ENCODE measurements at places on chromosomes 12 and 14.

GRCh38 chr12:122057769-122058168, 20.8 kb upstream of the MLXIP start:
- no peak for DNase-seq

- no peak for DNase-seq
These were observed 55.1 kb downstream of the CALM1 start for GRCh38 chr14:90451961-90452360.

- DNase-seq = no peak
These were observed 219.8 kb downstream of the SLC41A2 start for GRCh38 chr12:104738331-104738730.

DNA sequence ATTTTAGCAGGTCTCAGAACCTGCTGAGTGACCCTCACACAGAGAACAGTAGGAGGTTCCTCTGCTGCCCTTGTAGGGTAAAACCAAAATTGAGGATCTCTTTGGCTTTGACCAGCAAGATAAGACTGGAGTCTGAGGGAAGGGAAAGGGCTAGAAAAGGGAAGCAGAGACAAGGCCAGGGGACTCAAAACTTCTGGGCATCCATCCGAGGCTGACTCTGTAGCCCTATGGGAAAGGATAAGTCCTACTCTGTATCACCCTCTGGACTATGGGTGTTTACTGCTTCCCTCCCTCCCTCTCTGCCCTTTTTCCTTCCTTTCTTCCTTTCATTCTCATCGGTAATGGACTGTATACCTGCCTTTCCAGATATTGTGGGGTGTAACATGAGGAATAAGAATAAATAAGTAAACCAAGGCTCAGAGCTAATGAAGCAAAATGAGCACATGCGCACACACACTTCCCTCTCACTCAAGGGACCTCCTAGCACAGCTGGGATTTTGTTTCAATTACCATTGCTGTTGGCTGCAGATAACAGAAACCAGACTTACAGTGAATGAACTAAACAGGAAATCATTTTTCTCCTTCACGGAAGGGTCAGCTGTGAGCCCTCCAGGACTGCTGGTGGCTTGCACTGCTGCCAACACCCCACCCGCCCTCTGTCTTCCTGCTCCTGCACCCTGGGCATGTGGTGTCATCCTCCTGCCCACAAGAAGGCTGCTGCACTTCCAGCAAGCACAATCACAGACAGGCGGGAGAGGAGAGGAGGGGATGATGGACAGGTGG, 404.4 kb upstream of the CCDC196 start:
- no peak for DNase-seq

DNA sequence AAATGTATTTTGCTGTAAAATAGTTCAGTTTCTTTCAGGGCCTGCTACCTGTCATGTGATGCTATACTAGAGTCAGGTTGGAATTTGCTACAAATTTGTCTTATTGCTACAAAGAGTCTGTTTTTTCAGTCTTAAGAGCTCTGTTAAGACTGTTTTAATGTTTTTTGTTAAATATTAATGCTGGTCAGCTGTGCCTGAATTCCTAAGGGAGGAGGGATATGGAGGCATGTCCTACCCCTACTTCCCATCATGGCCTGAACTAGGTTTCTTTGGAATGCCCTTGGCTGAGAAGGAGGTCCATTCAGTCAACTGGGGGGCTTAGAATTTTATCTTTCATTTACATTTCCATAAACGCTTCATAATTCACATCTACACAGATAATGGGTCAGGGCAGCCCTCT, 30.0 kb downstream of the IQSEC3 start:
- no peak for DNase-seq

GRCh38 chr14:79376557-79376956, 834.7 kb downstream of the DIO2 start:
- no peak for DNase-seq

DNA sequence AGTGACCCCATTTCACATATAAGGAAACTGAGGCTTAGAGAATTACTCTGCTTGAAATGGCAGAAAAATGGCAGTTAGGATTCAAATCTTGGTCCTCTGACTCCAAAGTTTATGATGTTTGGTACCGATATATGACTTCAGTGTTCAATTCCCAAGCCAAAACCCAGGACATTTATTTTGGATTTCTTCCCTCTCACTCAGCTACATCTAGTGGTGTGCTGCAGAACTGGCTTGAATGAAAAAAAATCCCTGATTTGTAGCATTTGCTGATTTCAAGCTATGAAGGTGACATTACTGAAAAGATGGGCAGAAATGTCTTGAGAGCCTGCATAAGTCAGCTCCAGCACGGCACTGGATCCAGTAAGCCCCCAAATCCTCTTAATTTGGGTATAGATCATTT, 106.4 kb downstream of the EFCAB11 start:
- no peak for DNase-seq

DNA sequence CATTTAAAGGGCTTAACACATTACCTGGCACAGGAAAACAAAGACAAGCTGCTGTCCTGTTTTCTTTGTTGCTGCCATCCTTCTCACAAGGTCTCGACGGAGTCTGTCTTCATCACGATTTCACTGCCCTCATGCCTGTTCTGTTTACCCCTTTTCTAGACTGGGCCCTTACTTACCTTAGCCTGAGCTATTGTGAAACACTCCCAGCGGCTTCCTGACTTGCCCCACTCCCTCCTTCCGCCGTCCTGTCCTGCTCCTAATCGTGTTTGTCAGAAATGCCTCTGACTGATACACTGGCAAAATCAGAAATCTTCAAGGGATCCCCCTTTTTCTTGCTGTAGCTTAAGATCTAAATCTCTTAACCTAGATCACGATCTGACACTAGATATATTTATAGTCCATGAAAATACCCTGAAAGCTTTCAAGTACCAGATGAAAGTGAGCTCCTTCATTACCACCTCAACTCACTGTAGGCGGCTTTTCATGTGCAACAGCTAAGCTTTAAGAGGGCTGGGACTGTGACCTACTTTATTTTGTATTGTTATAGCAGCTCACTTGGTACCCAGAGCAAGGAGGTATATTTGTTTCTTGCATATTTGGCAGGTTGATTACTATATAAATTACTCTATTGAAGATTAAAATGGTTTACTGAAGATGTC, 32.1 kb downstream of the TECPR2 start:
- no peak for DNase-seq

DNA sequence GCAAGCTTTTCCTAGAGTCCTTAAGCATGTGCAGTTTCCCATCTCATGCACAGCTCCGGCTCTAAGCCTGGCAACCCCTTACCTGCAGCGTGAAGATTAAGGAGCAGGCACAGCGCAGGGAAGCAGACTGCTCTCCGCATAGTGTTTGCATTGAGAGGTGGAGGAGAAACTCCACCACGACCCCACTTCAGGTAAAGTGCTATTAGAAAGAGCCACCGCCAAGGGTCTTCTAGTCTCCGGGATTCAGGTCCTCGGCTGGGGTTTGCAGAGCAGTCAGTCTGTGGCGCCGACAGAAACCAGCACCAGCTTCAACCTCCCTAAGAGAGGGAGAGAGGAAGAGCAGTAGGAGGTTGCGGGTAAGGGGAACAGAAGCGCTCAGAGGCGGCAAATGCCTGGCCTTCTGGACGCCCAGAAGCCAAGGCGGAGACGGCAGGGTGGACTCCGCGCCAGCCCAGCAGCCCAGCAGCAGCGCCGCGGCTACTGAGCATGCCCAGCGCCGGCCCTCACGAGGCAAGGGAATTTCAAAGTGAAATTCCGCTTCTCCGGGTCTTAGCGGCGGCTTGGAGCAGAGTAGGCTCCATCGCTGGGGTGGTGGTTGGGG, at the start of gene PTPRR:
PTPRR (minus strand) TSS at position 488 of the 601 bp plus-strand sequence; CDS start at position 140, 348 bp downstream.
- no peak for DNase-seq

- DNase-seq = no peak
These were observed 70.6 kb downstream of the SNAPC1 start for GRCh38 chr14:61832783-61833182.

DNA sequence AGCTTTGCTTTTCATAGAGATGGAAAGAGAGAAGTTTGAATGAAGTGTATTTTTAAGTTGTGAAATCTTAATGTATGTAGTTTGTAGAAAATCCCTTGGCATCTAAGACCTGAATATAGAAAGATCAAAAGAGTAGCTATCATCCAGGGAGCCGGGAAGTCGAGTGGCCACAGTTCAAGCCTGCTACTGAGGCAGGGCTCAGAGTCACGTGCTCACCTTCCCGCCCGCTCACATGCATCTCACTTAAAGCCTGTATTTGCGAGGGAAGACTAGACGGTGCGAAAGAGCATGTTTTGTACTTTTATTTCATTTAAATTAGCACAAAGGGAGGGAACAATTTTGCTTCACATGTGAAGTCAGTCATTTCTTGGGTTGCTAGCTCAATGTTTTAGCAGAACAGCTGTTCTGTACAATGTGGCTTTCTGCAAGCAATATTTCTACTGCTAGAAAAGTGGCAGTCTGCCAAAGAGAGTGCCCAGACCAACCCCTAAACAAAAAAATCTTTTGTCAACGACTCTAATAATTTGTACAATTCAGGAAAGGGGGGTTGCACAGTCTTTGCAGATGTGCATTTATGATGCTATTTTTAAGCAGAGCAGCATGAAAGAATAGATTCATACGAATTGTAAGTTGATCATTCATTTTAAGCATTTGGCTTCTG, 290.7 kb downstream of the NPAS3 start:
- DNase-seq = no peak

DNA sequence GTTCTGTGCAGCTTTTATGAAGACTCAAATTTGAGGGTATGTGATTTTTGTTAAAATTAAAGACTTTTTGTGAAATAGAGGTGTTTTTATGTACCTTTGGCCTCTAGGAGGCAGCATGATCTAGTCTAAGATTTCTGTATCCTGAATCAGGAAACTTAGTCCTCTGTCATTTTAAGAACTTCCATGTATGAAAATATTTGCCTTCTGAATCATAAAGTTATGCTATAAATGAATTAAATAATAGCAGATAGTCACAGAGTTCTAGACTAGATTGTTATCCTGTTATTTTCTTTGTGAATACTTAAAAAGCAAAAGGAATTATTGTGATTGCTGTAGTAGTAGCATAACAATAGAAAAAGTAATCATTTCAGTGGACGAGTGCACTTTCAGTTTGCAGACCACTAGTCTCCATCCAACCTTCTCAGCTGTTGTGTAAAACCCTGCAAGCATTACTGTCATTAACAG, 56.3 kb downstream of the FGD4 start:
- DNase-seq = peak; percentile 45

- DNase-seq = no peak
These were observed 77.3 kb downstream of the IRF2BPL start for GRCh38 chr14:76951166-76951565.

DNA sequence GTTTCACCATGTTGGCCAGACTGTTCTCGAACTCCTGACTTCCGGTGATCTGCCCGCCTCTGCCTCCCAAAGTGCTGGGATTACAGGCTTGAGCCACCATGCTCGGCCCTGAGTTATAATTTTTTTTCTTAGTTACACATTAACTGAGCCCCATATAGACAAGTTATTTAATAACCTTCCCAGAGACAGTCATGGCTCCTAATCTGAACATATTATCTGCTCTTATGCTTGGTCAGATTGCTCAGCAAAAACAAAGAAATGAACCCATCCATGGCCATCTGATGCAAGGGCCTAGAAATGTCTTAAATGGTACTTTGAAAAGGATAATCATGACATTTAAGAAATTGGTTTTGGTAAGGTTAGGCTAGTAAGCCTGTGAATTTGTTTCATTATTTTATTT, 13.0 kb downstream of the SAMD15 start:
- DNase-seq = no peak

GRCh38 chr12:86198696-86199444, 57.3 kb downstream of the MGAT4C start:
- DNase-seq = no peak

DNA sequence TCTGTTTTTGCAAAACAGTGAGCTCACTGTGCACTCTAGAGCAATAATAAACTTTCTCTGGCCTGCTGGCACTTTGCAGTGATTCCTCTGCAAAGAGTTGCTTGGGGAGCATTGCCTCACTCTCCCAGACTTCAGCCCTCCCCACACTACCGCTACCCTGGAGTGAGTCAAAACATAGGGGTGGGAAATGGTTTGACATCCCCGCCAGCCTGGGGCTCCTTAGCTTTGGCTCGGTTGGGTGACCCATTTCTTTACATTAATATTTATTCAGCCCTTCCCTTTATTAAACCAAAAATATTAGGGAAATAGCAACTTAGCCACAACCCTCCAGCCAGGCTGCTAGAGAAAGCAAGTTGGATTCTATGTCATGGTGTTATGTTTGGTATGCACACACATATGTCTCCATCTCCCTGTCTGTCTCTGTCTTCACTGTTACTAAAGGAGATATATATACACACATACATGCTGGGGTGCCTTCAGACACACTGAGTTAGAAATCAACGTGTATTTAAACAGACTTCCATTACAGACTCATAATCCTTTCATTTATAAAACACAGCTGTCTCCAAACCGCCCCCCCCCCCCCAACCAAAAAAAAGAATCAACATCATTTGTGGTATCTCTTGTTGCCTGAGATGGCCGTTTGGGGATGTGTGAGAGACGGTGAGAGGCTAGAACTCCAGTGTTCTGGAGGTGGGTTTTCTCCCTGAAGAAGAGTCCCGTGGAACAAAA, 3.4 kb upstream of the IRF2BPL start:
- no peak for DNase-seq

GRCh38 chr14:34124585-34124984, 173.7 kb upstream of the EGLN3 start:
- no peak for DNase-seq

DNA sequence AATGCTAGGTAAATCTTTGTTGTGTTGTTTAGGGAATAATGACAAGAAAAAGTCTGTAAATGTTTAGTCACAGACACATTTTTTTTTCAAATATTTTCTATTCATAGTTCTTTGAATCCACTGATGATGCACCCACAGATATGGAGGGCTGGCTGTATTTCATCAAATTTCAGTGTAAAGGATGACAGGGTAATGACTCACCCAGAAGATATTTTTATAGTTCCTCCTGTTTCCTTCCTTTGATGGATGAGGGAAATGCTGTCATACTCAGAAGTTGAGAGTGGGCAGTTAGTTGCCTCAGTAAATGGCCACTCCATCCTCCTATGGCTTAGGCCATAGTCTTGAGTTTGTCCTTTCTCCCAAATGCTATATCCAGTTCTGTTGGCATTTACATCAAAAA, 76.9 kb upstream of the REP15 start:
- DNase-seq = no peak

GRCh38 chr12:56720731-56721151, 4.4 kb downstream of the NACA start:
- DNase-seq = no peak

DNA sequence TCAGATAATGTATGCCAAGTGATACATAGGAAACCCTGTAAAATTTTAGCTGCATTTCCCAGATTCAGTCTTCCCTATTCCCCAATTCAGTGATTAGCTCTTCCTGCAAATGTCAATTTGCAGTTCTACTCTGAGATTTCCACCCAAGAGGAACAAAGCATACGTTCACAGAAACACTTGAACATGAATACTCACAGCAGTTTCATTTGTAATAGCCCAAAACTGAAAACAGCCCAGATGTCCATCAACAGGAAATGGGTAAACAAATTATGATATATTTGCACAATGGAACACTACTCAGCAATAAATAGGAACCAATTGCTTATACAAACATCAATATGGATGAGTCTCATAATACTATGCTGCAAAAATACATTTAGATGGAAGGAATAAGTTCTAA, 194.2 kb downstream of the GXYLT1 start:
- no peak for DNase-seq

GRCh38 chr14:81390696-81391095, 9.4 kb downstream of the STON2 start:
- DNase-seq = no peak

- DNase-seq = no peak
These were observed 56.5 kb upstream of the DLK1 start for GRCh38 chr14:100670017-100670752.

Data from germinal center (tissue), 1 donor.